ENCODE measurements at places on chromosomes 4 and X.

- DNase-seq = no peak
Observed at GRCh38 chrX:39222346-39223113, 421.3 kb downstream of the MID1IP1 start.

GRCh38 chr4:108272561-108272960, 103.8 kb upstream of the LEF1 start:
- DNase-seq = no peak

DNA sequence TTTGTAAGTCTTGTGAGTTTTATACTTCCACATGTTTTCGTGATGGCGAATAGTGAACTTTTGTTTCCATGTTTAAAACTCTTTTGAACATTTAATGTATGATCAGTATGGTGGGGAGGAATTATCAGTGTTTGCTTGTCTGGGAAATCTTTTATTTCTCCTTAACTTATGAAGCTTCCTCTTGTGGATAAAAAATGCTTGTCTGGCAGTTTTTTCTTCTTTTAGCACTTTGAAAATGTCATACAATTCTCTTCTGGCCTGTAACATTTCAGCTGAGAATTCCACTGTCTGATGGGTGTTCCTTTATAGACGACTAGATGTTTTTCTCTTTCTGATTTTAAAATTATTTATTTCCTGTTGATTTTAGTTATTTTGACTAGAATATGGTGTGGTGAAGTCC, 576.0 kb downstream of the DACH2 start:
- no peak for DNase-seq

GRCh38 chr4:171667906-171668305, 145.3 kb upstream of the GALNTL6 start:
- no peak for DNase-seq

DNA sequence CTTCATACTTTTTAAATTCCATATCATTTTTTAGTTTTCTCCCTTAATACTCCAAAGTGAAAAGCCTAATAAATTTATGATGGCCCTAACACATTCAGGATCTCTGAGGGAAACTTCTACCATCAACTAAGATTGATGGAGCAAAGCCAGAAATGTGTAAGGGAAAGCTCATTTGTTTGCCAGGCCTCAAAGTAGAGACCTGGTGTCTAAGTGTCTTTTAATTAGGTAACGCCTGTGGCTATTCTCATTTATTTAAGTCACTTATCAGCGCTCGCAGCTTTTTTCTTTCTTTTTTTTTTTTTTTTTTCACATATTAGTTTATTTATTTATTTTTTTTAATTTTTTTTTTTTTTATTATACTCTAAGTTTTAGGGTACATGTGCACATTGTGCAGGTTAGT, 242.4 kb downstream of the TMA16 start:
- no peak for DNase-seq

GRCh38 chrX:41009850-41010846, 75.1 kb upstream of the USP9X start:
- DNase-seq = peak; percentile 22
